Stimulated activated CD8-positive, alpha-beta memory T cell treated with anti-CD3 and anti-CD28 coated beads, Interleukin-12 subunit alpha, Interleukin-12 subunit beta, amount 100 ng/mL, for 1 hour (primary cell): ENCODE measurements at places on chromosomes 12 and 14.

DNA sequence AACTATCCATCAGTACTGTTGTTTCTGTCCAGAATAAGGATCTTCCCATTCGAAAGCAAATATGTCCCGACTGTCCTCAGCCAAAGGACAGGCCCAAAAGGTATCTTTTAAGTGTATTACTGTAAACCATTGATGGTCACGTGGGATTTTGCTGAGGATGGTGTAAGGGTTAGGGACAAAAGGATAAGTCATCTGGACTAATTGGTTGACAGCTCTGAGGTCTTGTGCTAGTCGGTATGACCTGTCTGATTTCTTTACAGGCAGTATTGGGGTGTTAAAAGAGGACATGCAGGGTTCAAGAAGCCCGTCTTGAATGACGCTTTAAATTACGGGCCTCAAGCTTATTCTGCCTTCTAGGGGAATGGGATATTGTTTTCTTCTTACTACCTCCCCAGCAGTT is 24.4 kb downstream of the CLEC2A start:
- no peak for DNase-seq

DNA sequence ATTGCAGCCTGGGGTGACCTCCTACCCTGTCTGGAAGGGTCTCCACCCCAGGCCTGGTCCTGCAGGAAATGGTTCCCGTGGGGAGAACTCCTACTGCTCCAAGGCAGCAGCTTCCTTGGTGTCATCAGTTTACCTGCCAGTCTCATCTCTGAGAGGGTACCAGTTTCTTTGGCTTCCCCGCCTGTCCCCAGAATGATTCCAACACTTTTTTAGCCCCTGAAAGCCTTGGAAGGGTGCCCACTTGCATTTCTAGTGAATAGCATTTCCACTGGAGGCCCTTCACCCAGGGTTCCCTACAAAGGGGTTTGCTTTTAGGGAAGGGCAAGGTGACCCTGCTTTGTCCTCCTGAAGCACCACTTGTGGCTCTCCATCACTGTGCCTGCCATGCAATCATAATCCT is 284.3 kb downstream of the ZFP36L1 start:
- no peak for DNase-seq

GRCh38 chr14:104563191-104563741 is 16.3 kb upstream of the C14orf180 start:
- no peak for DNase-seq

DNA sequence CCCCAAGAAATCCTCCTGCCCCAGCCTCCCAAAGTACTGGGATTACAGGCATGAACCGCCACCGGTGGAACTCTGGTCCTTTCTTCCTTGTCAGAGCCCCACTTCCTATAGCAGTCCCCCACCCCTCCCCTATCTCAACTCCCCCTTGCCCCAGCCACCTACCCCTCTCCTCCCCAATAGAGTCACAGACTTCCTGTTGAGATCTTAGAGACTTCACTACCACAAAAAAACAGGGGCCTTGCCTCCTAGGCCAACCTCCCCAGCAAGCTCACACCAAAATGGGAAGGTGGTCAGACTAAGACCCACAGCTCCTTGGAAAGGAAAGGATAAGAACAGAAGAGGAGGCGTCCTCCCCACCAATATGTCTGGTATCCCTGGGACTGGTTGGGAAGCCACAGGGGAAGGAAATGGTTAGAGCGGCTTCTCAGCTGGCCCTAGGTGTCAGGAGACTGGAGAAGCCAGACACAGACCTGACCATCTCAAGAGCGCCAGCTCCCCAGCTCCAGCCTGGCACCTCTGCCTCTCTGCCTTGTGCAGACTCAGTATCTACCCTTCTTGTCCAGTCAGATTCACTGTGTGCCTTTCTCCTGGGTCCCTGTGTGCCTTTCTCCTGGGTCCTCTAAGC is 8.5 kb downstream of the ITGB7 start:
- DNase-seq, result no peak

- no peak for DNase-seq
Observed at GRCh38 chr12:88273875-88274274, 131.8 kb downstream of the TMTC3 start.

GRCh38 chr14:61140872-61141271 is 140.3 kb downstream of the TMEM30B start:
- DNase-seq, result no peak

DNA sequence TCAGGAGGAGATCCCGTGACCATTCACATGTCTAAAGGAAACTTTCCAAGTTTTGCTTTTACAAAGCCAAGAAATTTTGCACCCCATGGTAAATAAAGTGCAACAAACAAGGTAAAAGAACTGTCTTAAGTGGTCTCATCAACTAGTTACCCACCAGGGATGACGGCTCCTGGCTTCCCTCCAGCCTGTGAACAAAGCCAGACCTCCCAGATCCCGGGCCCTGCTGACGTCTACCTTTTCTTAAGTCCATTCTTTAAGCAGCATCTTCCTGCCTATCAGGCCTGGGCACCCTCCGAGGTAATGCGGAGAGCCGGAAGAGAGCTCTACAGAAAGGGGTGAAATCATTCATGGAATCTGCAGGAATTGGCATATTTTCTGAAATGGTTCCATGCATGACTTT is 58.0 kb upstream of the DAAM1 start:
- no peak for DNase-seq

DNA sequence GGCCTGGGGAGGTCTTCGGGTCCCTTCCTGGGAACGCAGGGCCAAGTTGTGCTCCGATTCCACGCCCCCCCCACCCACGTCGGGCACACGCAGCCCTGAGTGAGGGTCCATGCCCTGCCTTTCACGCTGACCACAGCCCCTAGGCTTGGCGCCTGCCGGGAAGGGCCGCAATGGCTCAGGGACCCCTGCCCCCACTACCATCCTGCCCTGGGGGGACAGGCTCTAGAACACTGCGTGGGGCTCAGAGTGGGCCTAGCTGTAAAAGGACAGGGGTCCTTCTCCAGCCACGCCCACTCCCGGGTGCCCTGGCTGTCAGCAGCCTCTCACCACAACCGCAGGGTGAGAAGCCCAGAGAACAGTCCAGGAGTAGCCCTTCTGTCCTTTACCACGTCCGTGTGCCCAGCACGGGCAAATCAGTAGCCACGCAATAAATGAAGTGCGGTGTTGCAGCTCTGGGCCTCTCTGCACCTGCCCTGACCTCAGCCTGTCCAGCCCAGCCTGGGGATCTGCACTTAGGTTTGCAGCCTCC is 9.4 kb upstream of the GPR68 start:
- DNase-seq, result no peak

DNA sequence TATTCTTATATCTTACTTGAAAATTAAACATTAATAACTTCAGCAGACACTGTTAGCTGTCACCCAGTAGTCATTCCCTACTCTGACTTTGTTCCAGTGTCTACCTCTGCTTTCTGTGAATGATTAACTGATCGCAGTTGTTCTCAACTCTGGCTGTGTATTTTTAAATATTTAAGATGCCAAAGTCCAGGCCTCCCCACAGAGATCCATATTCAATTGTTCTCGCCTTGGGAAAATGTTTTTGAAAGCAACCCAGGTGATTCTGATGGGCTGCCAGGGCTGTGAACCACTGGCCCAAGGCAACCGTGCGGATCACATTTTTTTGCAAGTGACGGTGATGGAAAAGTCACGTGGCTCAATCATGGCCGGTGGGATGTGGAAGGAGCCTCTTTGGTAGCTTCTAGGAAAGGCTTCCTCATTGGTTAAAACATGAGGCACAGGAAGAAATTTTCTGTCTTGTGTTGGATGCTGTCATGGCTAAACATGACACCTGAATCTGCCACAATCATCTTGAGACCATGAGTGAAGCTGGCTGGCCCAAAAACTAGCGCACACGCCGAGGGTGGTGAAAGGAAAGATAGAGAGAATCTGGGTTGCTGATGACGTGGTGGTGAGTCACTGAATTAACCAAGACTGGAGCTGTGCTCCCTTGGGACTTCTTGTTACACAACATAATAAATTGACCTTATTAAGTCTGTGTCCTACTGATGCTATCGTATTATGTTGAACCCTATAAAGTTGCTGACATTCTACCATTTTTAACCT is 37.2 kb downstream of the RDH12 start:
- no peak for DNase-seq

DNA sequence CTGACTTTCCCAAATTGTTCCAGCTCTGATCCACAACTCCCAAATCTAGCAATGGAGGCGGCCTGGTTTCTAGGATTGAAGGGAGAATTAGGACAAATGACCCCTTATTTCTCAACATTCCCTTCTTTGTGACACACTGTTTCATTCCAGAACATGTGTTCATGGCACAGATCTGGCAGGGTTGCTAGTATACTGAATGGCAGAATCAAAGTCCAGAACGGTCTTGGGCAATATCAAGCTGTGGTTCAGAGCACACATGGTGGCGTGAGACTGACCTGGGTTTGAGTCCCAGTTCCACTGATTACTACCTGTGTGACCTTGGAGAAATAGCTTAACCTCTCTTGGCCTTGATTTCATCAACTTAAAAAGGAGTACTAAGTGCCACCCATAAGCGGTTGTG is 152.5 kb downstream of the SAMD4A start:
- no peak for DNase-seq

GRCh38 chr12:89962648-89963047 is 254.0 kb upstream of the ATP2B1 start:
- DNase-seq, result no peak

- no peak for DNase-seq
Observed at GRCh38 chr14:52538623-52539022, 13.7 kb downstream of the TXNDC16 start.

GRCh38 chr14:90154110-90154509 is 92.3 kb downstream of the KCNK13 start:
- no peak for DNase-seq

DNA sequence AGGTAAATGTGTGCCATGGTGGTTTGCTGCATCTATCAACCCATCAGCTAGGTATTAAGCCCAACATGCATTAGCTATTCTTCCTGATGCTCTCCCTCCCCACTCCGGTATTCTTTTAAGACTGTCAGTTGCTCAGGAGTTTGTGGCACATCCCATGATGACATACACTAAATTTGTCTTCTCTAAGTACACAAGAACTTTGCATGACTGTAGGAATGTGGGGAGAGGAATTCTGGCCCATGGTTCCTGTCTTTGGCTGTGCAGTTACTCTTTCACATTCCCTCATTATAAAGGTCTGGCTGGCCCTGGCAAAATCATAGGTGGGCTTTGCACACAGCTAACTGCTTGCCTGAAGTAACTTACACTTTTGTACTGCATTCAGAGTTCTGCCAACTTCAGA is 30.3 kb downstream of the HMGA2 start:
- no peak for DNase-seq

DNA sequence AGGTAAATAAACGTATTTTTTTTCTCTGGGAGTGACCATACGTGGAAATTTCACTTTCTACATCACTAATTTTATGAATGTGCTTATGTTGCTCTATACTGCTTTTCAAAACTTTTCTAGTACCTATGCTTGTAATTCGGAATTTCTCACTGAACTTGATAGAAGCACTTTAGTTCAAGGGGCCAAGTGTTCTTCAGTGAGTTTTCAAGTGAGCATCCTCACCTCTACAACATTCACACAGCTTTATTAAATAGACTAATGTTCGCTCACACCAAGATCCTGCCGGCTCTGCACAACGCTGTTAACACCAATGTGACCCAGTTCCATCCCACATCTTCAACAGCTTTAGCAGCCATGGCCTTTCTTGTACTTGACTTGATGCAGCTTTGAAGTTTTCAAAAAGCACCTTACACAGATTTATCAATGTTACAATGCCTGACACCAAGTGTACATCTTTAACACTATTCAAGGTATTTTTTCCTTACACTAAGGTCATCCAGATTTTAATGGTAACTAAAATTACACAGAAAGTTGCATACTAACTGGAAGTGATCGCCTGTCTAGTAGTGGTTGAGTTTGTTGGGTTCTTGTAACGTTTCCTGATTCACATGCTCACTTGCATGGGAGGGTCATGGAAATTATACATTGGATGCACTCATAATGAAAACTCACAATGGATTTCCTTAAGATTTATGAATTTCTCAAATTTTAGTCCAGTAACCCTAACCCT is 4.5 kb downstream of the UBC start:
- no peak for DNase-seq

DNA sequence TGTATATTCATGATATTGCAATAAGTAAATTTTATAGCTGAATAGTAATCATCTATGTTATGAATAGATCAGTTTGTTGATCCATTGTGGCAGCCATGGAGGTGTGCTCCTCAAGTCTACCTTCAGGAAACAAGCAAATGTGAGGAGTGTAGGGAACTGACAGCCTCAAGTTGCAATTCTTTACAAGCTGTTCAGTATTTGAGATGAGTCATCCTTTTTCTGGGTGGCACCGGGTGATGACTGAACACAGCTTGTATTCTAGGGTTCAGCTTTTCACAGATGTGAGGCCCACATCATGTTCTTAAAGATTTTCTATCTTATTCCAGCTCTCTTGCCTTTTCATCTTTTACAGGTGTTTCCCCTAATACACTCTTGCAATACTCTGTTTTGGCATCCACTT is 452.4 kb downstream of the KCNH5 start:
- DNase-seq, result no peak

DNA sequence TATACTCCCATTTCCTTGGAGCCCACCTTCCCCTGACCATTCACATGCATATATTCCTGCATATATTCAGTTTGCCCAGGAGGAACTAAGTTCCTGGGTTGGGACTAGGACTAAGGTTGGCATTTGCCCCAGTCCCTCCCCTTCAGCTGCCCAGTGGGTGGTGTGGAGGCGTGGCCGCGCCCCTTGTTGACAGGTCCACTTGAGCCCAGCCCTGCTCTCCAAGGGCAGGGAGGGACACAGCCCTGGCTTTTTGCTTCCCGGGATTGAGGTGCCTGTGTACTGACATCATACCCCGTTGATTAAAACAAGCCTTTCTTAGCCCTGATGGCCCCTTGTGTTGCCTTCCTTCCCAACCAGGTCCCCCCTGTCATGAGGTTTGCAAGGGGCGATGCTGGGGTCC is 7.3 kb downstream of the ERBB3 start:
- DNase-seq, result no peak

DNA sequence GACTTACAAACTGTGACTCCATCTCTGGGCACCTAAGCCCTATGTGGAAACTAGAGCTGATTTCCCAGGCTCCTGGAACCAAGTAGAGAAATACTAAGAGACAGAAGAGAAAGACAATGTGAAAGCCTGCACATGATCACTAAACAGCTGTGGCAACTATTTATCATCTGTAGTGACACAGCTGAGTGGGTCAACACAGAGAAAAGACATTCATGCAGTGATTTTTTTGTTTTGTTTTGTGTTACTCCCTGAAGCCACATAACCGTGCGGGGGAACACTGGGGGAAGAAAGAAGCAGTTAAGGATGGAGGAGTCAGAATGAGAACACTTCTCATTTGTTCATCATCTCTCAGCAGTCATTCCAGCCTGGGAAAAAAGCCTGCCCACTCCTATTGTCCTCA is 1.5 kb downstream of the PRR4 start:
- no peak for DNase-seq

DNA sequence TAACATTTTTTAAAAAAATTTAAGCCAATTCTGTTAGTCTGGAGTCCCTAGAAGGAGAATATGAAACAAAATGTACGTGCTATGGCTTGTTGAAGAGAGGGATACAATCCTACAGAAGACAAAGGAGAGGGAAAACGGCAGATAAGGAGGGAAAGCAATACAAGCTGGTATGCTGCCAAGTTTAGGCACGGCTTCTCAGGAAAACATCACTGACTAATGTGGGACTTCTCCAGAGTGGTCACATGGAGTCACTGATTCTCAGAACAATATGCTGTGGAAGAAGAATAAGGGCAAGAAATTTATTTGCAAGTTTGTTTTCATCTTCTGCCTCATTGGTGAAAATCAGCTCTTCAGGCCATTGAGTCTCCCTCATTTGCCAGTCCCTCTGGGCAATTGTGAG is 22.9 kb upstream of the NR1H4 start:
- DNase-seq, result no peak
